ENCODE measurements at places on chromosomes 11 and 22. TPM values are rescaled to one million over a fixed set of nuclear protein-coding genes. Genes with fewer than 3 reads are reported as not detected.
A peak's percentile ranks its signal among the peaks of the same experiment; 100 is the strongest.

Gene CDC42EP1
- polyA plus RNA-seq, result 39.5 TPM

Gene TNNI2
- 12.0 TPM for polyA plus RNA-seq

Gene C11orf16
- 0.07 TPM for polyA plus RNA-seq

Gene APOA1
- polyA plus RNA-seq, result 6.1 TPM

Gene PLEKHA7
- polyA plus RNA-seq, result 1.6 TPM

Gene KCNJ11
- polyA plus RNA-seq, result 0.35 TPM

Gene OR10A2
- polyA plus RNA-seq, result not detected

Gene LIF
- polyA plus RNA-seq, result 0.49 TPM

Gene CARNS1
- 0.56 TPM for polyA plus RNA-seq

Gene FOSL1
- polyA plus RNA-seq, result 32.4 TPM

GRCh38 chr11:70671611-70672010 lies 273.3 kb downstream of the CTTN start:
- no peaks in the 10 kb centered on the region for H3K4me1 ChIP-seq
- H3K27ac ChIP-seq, result no peak overlapping the region
- no peak for DNase-seq
- no peak overlapping the region for H3K4me3 ChIP-seq

DNA sequence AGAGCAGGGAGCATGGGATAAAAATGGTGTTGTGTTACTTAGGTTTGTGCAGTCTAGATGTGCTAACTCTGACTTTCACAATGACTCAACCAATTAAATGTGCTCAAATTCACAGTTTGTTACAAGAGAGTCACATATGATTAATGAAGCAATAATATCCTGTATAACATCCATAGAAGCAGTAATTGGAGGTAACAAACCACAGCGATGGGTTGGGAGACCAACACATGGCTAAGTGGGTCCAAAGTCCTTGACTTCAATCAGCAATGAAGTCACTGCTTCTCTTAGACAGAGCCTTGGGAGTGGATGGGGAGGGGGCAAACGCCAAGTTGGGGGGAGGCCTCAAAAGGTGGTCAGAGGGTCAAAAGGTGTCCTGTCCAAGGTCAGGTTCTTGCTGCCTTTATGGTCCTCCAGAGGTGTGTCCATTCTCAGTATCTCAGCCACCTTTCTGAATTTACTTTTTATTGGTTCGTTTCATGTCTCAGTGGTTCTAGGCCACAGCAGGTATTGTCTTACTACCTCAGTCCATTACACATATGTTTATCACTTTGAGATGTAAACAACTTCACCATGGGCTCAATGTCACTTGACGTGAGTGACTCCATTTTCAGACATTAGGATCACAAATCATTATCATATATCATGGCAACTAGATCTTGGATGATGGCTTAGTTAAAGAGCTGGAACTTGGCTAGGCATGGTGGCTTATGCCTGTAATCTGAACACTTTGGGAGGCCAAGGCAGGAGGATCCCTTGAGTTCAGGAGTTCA lies 32.4 kb downstream of the SLN start:
- no peaks in the 10 kb centered on the region for H3K4me1 ChIP-seq
- no peak overlapping the region for H3K27ac ChIP-seq
- H3K4me3 ChIP-seq, result no peak overlapping the region
- H3K36me3 ChIP-seq, result no peaks in the 10 kb centered on the region

- no peak for DNase-seq
- H3K27ac ChIP-seq, result no peak overlapping the region
- no peak overlapping the region for H3K4me3 ChIP-seq
- H3K36me3 ChIP-seq, result no peaks in the 10 kb centered on the region
- no peaks in the 10 kb centered on the region for H3K27me3 ChIP-seq
- H3K4me1 ChIP-seq, result peaks cover 62% of the 10 kb centered on the region
Observed at GRCh38 chr11:57785072-57785471, 23.5 kb downstream of the CTNND1 start.

GRCh38 chr11:26580929-26581328 lies 8.9 kb upstream of the MUC15 start:
- no peak for DNase-seq
- no peaks in the 10 kb centered on the region for H3K4me1 ChIP-seq
- H3K27me3 ChIP-seq, result no peaks in the 10 kb centered on the region
- no peak overlapping the region for H3K27ac ChIP-seq
- H3K4me3 ChIP-seq, result no peak overlapping the region

- no peak for DNase-seq
- H3K4me1 ChIP-seq, result peaks cover 87% of the 10 kb centered on the region
Observed at GRCh38 chr11:61331651-61332050, 1.3 kb downstream of the DDB1 start.

GRCh38 chr11:102172127-102172848 lies 62.0 kb downstream of the YAP1 start:
- H3K27ac ChIP-seq, result no peak overlapping the region
- H3K4me1 ChIP-seq, result peaks cover 18% of the 10 kb centered on the region
- no peaks in the 10 kb centered on the region for H3K27me3 ChIP-seq
- H3K36me3 ChIP-seq, result no peaks in the 10 kb centered on the region
- DNase-seq, result peak; percentile 35
- H3K4me3 ChIP-seq, result no peak overlapping the region

- DNase-seq, result no peak
- no peak overlapping the region for H3K27ac ChIP-seq
- H3K36me3 ChIP-seq, result no peaks in the 10 kb centered on the region
- no peaks in the 10 kb centered on the region for H3K27me3 ChIP-seq
Observed at GRCh38 chr11:83349296-83349695, 63.1 kb upstream of the CCDC90B start.

DNA sequence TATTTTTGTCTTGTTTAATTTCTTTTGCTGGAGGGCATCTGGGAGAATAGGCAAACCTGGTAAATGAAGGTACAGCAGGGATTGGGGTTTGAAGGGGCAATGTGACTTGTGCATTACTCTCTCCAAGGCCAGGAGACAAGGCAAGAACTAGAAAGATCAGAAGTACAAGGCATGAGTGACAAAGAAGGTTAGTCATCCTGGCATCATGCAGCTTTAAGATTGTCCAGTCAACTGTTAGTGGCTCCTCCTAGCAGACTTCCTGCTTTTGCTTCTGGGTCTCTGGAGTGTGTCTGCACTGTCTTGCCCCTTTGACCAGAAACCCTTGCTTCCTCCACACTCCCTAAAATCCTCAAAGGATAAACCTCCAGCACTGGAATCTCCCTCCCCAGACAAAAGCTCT lies 27.2 kb upstream of the GLYATL1 start:
- no peak overlapping the region for H3K27ac ChIP-seq
- no peaks in the 10 kb centered on the region for H3K36me3 ChIP-seq
- H3K27me3 ChIP-seq, result peaks cover 3% of the 10 kb centered on the region
- H3K4me1 ChIP-seq, result no peaks in the 10 kb centered on the region
- DNase-seq, result no peak

- no peak overlapping the region for H3K27ac ChIP-seq
- H3K27me3 ChIP-seq, result no peaks in the 10 kb centered on the region
- H3K4me1 ChIP-seq, result no peaks in the 10 kb centered on the region
- H3K36me3 ChIP-seq, result no peaks in the 10 kb centered on the region
Observed at GRCh38 chr11:7494086-7494745, 8.9 kb downstream of the OLFML1 start.

GRCh38 chr22:41862160-41862529 lies 29.2 kb downstream of the SREBF2 start:
- H3K4me1 ChIP-seq, result peaks cover 30% of the 10 kb centered on the region
- DNase-seq, result no peak
- H3K27ac ChIP-seq, result peak overlapping the region; percentile 64
- H3K4me3 ChIP-seq, result no peak overlapping the region
- H3K27me3 ChIP-seq, result no peaks in the 10 kb centered on the region
- peaks cover 8% of the 10 kb centered on the region for H3K36me3 ChIP-seq

DNA sequence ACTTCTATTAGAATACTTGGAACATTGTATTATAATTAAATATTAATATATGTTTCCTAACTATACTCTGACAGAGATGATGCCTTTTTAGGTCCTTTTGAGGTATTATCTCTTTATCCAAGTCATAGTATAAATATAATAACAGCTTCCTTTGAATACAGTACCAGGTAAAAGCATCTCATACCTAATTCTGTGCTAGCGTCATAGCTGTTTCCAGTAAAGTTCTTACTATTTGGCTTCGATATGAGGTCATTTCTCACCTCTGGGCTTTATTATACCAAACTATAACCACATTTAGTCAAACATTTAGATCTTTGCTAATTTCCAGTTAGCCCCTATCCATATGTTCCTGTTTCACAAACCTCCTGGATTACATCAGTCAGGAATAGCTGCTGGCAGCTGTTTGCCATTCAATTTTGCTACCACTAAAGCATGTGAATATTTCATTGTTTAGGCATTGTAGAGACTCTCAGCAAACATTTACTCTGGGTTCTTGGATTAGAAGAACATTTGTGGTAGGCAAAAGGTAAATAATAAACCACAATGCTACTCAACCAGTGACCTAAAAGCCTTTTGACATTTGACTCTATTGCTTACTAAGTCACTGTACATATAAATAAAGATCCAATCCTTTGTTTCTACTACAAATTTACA lies 255.1 kb downstream of the TTC28 start:
- no peak overlapping the region for H3K27ac ChIP-seq
- no peaks in the 10 kb centered on the region for H3K27me3 ChIP-seq
- no peaks in the 10 kb centered on the region for H3K36me3 ChIP-seq
- no peak for DNase-seq
- peaks cover 10% of the 10 kb centered on the region for H3K4me1 ChIP-seq

- peaks cover 31% of the 10 kb centered on the region for H3K4me1 ChIP-seq
- peaks cover 7% of the 10 kb centered on the region for H3K36me3 ChIP-seq
- H3K4me3 ChIP-seq, result no peak overlapping the region
- no peak for DNase-seq
Observed at GRCh38 chr22:49929994-49930575, 11.7 kb downstream of the CRELD2 start.

DNA sequence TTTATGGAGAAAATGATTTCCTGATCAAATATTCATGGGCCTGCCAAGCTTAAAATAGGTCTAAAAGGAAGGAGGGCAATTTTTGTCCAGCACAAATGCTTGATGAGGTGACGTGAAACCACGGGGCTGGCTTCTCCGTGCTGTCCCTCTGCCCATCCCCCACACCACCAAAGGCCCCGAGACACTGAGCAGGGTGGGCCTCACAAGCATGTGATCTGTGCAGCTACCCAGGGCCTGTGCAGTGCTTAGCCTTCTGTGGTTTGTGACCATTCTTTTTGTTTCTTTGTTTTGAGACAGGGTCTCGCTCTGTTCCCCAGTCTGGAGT lies 94.8 kb upstream of the RTL6 start:
- DNase-seq, result no peak
- H3K4me1 ChIP-seq, result no peaks in the 10 kb centered on the region
- no peaks in the 10 kb centered on the region for H3K36me3 ChIP-seq

- H3K36me3 ChIP-seq, result no peaks in the 10 kb centered on the region
- H3K27me3 ChIP-seq, result peaks cover 2% of the 10 kb centered on the region
- DNase-seq, result no peak
- H3K4me3 ChIP-seq, result no peak overlapping the region
Observed at GRCh38 chr11:120057595-120058581, 80.0 kb downstream of the TRIM29 start.

DNA sequence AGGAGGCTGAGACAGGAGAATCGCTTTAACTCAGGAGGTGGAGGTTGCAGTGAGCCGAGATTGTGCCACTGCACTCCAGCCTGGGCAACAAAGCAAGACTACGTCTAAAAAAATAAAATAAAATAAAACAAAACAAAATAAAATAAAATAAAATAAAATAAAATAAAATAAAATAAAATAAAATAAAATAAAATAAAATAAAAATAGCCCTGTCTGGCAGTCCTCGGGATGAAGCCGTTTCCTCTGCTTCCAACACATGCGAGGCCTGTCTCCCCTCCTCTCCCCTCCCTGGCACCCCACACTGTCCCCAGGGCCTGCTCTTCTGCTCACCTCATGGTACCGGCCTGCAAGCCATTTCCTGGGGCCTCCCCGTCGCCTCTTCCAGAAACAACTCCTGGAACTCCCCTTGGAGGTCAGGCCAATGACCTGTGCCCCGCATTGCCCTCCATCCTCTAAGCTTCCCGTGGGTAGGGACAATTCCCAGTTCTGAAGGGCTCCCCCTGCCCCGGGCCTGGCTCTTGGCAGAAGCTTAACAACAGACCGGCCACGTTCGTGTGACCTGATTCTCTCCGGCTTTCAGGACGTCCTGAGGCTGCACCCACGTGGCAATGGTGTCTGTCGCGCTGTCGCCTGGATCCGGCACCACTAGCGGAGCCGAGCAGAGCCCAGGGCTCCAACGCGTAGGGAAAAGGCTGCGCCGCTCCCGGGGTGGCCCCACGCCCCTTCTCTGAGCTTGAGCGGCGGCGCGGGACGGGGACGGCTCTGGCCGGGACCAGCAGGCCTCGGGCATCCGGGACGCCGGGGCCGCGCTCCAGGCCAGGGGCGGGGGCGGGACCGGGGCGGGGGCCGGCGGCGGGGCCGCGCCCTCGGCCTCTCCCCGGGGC lies 456 bp upstream of the PARVB start:
- H3K4me1 ChIP-seq, result peaks cover 13% of the 10 kb centered on the region
- no peaks in the 10 kb centered on the region for H3K36me3 ChIP-seq
- DNase-seq, result peak; percentile 58
- H3K27ac ChIP-seq, result peak overlapping the region; percentile 71

GRCh38 chr11:89327885-89328284 lies 150.2 kb downstream of the TYR start:
- no peaks in the 10 kb centered on the region for H3K27me3 ChIP-seq
- H3K36me3 ChIP-seq, result no peaks in the 10 kb centered on the region
- no peaks in the 10 kb centered on the region for H3K4me1 ChIP-seq

DNA sequence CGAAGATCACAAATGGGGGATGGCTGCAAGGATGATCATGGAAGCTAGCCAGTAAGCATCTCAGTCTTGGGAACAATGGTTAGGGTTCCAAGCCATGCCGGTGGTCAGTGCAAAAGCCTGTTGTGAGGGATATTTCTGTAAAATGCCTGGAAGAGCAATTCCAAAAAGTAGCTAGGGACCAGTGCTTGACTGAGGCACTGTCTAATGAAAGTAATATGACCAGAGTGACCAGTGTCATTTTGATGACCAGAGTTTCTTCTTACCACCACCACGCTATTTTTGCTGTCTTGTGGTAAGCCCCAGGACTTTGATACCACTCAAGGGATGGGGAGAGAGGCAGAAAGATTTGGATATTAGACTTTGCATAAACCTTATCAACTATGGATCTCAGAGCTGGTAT lies 18.4 kb downstream of the GDPD4 start:
- no peak overlapping the region for H3K4me3 ChIP-seq
- no peak overlapping the region for H3K27ac ChIP-seq
- peaks cover 5% of the 10 kb centered on the region for H3K4me1 ChIP-seq
- H3K27me3 ChIP-seq, result no peaks in the 10 kb centered on the region
- DNase-seq, result no peak
- H3K36me3 ChIP-seq, result no peaks in the 10 kb centered on the region

DNA sequence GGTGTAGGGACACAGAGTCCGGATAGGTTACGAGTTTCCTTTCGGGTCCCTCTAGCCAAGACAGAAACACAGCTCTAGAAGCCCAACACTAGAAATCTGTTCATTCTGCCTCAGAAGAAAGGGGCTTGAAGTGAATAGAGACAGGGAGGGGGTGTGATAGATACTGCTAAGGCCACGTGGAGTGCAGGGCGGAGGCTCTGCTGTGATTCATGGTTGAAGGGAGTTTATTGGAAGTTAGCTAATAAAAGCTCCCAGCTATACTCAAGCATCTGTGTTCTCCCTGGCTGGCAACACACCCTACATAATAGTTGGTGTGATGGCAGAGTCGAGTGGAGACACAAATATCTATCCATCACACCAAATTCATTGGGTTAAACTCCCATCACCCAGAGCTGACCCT lies 337.4 kb downstream of the CADM1 start:
- H3K4me3 ChIP-seq, result no peak overlapping the region
- DNase-seq, result no peak

GRCh38 chr11:129696309-129696989 lies 119.2 kb upstream of the TMEM45B start:
- H3K4me1 ChIP-seq, result no peaks in the 10 kb centered on the region
- DNase-seq, result no peak
- H3K4me3 ChIP-seq, result no peak overlapping the region
- H3K27ac ChIP-seq, result no peak overlapping the region
- no peaks in the 10 kb centered on the region for H3K36me3 ChIP-seq
- no peaks in the 10 kb centered on the region for H3K27me3 ChIP-seq

- DNase-seq, result no peak
- no peaks in the 10 kb centered on the region for H3K36me3 ChIP-seq
- H3K4me3 ChIP-seq, result no peak overlapping the region
Observed at GRCh38 chr11:100929377-100929776, 200.2 kb downstream of the PGR start.
